Stimulated activated CD8-positive, alpha-beta memory T cell treated with anti-CD3 and anti-CD28 coated beads, Interleukin-7, amount 100 ng/mL, for 4 hours (primary cell): ENCODE measurements at places on chromosomes 7 and 10.

GRCh38 chr7:144519925-144520324 is 116.4 kb upstream of the NOBOX start:
- no peak for DNase-seq

DNA sequence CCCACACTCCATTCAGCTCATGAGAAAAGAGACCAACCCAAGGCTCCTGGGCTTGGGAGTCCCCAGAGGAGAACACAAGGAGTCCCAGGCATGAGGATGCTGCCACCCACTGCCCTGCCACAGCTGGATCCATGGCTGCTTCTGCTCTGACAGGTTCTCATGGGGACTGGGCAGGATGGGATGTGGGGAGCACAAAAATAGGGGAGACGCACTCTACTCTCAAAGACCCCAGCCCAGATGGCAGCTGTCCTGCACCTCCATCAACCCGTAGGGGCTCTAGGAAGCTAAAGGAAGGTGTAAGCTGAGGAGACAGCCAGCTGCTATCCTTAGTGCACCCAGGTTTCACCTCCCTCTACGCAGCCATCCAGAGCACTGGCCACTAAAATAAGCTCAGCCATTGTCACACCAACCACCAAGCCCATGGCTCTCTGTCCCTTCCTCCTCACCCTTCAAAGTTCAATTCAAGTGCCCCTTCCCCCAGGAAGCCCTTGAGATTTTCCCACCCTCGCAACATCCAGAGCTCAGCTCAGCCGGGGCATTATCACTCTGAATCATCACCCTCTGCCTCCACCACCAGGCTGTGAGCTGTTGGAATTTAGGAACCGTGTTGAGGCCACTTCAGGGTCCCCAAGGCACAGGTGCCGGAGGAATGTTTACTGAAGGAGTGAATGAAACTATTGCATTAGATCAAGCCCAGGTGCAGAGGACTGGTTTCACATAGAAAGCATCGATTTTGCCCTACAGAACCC is 142.1 kb downstream of the GRID1 start:
- DNase-seq, result no peak

GRCh38 chr10:86251426-86251825 is 115.2 kb downstream of the GRID1 start:
- DNase-seq, result no peak

DNA sequence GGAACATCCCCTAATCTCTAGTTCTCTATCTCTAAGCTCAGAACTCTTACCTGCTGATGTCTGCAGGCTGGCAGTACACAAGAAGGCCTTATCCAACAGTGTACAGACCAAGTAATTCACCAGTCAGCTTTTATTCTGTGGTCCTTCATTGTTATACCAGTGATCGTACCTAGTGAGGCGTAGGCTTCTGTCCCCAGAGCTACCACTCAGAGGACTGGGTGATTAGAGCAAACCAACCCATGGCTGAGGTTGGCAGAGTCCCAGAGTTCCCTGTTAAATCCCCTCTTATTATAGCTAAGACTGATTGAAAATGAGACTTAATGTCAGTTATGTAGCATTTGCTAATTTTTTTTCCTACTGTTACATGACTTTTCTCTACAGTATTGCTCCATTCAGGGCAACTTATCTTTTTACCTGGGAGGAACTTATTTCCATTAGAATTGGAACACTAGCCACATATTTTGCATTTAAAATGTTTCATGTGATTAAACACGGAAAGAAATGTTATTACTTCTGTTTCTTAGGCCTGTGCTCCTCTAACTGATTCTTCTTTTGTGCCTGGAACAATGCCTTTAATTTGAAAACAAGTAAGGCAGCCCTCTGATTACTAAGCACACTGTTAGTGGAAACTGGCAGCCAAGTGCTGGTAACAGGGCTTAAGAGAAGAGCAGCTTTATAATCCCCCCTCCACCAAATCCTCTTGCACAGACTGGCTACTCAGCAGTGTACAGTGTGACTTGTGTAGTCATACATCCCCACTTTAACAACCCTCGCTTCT is 127.2 kb downstream of the LRRC4 start:
- no peak for DNase-seq

GRCh38 chr10:49571388-49571787 is 32.5 kb upstream of the ERCC6 start:
- DNase-seq, result no peak

- no peak for DNase-seq
These were observed 520 bp downstream of the FAM20C start for GRCh38 chr7:192701-193480.

DNA sequence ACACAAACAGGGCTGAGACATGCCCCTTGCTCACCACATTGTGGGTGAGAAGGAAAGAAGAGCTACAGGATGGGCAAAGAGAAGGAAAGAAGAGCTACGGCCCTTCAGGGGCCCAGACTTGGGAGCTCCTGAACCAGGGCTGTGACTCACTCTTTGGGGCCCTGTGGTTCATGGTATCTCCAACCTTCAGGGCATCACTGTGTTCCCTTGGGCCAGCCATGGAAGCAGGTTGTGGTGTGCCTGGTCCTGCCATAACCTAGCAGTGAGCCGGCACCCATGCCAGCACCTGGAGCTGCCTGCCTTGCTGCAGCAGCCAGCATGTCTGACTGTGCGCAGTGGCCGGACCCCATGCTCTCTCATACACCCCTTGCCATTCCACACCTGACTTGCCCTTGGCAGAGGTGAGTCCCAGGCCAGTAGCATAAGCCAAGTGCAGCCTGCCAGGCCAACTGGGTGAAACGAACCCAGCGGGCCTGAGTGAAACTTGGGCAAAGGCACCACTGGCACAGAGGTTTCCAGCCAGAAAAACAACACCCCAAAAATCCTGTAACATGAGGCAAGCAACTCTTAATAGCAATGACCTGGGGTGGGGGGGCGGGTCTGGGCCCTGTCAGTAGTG is 89.0 kb upstream of the CACUL1 start:
- no peak for DNase-seq

DNA sequence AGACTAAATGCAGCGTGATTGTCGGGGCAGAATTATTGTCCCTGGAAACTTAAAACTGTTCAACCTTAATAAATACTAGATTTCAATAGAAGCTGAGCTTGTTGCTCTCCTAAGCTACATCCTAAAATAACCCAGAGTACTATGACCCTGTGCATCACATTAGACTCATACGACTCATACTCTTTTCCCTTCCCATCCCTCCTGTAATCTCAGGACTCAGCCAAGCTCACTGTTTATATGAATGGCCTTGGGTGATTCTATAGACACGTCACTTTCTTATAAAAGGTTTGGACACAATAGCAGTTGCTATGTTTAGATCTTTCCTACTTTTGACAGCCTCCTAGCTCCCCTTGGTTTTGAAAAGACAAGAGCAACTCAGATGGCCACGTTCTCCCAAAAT is 17.2 kb downstream of the TCF7L2 start:
- DNase-seq, result no peak
